ENCODE measurements at places on chromosomes 2 and 18. TPM values are rescaled to one million over a fixed set of nuclear protein-coding genes. Genes with fewer than 3 reads are reported as not detected.

DNA sequence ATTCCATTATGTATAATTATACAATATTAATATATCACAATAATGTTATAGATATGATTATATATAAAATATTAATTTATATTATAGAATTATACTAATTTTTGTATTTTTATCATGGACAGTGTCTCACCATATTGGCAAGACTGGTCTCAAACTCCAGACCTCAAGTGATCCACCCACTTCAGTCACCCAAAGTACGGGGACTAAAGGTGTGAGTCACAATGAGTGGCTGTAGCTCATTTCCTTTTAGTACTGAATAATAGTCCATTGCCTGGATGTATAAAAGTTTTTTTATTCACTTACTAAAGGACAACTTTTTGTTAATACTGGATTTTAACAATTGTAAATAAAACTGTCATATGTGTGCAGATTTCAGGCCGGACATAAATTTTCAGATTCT is 417.6 kb upstream of the LINC00305 start:
- DNase-seq: no peak

DNA sequence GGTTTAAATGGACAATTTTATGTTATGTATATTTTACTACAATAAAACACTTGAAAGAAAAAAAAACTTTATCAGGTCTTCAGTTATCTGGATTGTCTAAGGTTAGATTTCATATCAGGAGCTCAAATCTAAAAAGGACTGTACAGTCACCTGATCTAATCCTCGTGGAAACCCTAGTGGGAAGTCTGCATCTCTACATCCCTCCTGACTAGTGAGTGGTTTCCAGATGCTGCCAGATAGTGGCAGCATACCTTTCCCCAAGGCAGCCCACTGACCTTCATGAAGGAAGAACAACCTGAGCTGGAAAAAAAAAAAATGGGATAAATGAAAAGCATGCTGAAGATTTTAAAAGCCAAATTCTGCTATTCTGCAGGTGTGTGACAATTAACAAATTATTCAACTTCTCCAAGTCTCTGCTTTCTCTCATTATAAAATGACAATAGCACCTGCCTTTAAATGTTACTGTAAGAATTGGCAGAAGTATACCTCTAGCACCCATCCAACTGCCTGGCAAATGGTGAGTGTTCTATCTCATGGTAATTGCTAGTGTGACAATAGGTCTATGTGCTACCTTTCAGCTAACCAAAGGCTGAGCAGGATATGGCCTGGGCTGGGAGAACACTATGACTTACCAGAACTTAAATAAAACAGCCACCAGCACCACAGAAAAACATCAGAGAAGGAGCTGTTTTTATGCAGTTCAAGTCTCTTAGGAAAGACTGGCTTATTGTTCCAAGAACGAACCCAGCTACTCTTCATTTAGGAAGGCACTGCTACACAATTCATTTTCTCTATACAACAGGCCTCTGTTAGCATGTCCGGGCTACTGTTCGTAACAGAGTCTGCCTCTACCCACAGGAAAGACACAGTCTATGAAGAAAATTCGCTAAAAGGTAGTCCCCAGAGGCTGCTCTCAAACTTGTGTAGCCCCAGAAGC is 8.6 kb downstream of the CLASP1 start:
- DNase-seq: no peak

DNA sequence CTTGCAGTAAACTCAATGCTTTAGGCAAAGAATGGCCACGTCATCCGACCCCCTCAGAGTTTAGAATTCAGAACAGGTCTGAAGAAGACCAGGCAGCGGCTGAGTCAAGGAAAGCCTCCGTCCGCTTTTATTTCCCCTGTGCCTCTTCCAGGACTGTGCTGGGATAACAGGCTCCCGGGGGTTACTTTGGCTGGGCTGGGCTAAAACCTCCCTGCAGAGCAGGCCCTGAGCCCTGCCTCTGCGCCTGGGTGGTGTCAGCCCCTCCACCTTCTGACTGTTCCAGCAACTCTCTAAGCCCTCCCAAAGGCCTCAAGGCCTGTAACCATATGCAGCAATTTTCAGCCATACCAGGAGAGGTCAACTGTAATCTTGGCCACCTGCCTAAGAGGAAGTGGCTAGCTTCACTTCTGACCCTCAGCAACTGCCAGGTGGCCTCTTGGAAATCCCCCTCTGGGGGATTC is 166.5 kb downstream of the RPIA start:
- peak; percentile 54 for DNase-seq

The IL1R1 gene
- 17.3 TPM for total RNA-seq

The CMPK2 gene
- 0.92 TPM for total RNA-seq

The SP140L gene
- total RNA-seq: 8.2 TPM

The ZNF516 gene
- 9.3 TPM for total RNA-seq

Measured in pulmonary artery endothelial cell (primary cell).